ENCODE measurements at places on chromosomes 16 and 17.
A peak's percentile ranks its signal among the peaks of the same experiment; 100 is the strongest.

GRCh38 chr17:41738077-41738800, 3.8 kb upstream of the HAP1 start:
- peak; percentile 85 for DNase-seq

DNA sequence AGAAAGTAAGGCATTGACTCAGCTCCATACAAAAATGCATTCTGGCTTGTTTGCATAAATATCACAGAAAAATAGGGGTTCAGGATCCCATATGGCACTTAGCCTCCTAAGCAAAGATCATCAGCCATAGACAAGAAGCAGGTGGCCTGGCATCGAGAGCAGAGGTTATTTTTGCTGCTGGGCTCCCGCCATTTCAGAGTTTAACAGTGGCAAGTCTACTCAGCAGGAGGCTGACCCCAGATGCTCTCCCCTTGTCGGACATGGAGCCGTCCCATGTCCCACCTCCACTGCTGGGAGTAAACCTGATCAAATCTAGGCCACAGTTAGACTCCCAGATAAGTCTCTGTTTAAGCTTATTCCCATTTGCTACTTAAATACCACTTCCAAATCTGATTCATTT, 269.1 kb downstream of the FTO start:
- DNase-seq = no peak

- DNase-seq = no peak
Observed at GRCh38 chr16:79437764-79438751, 162.5 kb downstream of the MAF start.

DNA sequence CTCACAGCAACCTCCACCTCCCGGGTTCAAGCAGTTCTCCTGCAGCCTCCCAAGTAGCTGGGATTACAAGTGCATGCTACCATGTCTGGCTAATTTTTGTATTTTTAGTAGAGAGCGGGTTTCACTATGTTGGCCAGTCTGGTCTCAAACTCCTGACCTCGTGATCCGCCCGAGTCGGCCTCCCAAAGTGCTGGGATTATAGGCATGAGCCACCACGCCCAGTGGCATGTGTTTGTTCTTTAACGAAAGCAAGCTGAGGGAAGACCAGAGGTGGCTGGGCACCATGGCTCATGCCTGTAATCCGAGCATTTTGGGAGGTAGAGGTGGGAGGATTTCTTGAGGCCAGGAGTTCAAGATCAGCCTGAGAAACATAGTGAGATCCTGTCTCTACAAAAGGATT, 18.1 kb downstream of the TNFRSF13B start:
- no peak for DNase-seq

- DNase-seq = no peak
Observed at GRCh38 chr17:49875685-49876084, 27.8 kb upstream of the TAC4 start.

DNA sequence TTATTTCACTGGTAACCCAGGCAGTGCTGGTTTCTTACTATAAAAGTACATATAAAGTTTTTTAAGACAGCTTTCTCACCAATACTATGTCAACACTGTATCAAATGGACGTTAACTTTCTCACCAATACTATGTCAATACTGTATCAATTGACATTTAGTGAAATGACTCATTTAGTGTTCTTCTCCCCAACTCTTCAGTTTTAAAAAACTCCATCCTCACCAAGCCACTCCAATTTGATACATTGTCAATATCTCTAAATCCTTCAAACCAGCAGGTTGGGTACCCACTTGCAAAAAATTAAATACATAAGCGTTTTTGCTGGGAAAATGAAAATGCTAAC, 4.8 kb downstream of the TOB1 start:
- no peak for DNase-seq

DNA sequence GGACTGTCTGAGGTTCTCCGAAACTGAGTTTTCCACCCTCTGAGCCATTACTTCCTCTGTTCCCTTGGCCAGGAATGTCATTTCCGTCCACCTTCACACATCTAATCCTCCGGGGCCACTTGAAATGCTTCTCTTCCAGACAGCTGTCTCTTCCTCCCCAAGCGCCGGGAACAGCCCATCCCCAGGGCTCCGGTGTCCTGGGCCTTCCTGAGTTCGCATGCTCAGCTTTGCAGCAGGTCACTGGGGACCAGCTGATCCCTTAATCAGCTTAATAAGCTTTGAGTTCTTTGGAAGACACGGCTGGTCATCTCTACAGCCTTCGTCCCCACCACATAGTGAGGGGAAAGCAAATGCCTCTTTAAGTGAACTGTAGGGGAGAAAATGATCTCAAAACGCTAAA, 123.4 kb downstream of the DYNLRB2 start:
- no peak for DNase-seq

DNA sequence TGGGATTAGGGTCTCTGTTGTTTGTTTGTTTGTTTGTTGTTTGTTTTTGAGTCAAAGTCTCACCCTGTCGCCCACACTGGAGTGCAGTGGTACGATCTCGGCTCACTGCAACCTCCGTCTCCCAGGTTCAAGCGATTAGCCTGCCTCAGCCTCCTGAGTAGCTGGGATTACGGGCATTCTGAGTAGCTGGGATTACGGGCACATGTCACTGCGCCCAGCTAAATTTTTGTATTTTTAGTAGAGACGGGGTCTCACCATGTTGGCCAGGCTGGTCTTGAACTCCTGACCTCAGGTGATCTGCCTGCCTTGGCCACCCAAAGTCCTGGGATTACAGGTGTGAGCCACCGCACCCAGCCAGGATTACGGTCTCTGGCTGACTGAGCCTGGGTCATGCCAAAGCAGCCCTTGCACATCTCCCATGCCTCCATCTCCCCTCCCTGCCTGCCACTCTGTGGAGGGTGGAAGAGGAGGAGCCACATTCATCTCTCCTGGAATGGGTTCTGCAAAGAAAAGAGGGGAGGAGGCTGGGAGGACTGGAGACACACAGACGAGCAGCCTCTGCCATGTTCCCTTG, 59.2 kb downstream of the BEAN1 start:
- no peak for DNase-seq

GRCh38 chr17:46879101-46879500, 27.7 kb downstream of the WNT9B start:
- DNase-seq = no peak

DNA sequence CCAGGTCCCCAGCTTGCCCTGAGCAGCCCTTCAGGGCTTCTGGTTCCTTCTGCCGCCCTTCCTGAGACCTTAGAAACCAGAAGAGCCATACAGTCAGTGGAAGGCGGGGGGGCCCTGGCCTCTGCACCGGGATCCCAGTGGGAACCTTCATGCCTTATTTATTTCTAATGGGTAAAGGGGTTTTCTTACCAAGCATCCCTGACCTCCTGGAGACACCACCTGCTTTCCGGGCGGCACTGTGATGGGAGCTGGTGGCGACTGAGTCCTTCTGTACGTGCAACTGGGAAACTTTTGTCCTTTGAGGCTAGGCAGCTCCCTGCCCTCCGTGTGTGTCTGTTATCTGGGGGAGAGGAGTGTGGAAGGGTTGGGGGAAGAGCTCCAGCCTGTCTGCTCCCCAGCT, 7.2 kb upstream of the MRPL58 start:
- DNase-seq = no peak
